ENCODE measurements at places on chromosomes 2 and 18. TPM values are rescaled to one million over a fixed set of nuclear protein-coding genes. Genes with fewer than 3 reads are reported as not detected.

DNA sequence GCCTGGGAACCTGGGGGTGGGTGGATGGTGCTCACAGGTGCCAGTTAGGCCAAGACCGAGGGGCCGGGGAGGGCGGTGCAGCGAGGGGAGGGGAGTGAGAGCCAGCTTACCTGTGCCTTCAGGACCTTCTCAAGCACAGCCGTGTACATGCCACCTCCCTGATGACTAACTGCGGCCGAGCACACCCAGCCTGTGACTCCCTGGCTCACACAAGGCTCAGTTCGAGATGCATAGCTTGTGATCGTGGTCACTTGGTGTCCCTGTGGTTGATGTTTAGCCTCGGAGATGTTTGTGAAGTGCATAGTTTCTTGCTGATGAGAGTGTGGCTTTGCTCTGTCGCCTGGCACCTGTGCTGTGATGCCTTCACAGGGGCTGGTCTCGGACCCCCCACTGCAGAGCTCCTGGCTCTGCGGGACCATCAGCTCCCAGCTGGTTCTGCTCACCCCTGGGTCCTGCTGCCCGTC, 84.5 kb upstream of the ODC1 start:
- DNase-seq: no peak

- no peak for DNase-seq
These were observed 18.1 kb upstream of the MAPRE3 start for GRCh38 chr2:26952374-26952773.

The LYG2 gene
- not detected for total RNA-seq

DNA sequence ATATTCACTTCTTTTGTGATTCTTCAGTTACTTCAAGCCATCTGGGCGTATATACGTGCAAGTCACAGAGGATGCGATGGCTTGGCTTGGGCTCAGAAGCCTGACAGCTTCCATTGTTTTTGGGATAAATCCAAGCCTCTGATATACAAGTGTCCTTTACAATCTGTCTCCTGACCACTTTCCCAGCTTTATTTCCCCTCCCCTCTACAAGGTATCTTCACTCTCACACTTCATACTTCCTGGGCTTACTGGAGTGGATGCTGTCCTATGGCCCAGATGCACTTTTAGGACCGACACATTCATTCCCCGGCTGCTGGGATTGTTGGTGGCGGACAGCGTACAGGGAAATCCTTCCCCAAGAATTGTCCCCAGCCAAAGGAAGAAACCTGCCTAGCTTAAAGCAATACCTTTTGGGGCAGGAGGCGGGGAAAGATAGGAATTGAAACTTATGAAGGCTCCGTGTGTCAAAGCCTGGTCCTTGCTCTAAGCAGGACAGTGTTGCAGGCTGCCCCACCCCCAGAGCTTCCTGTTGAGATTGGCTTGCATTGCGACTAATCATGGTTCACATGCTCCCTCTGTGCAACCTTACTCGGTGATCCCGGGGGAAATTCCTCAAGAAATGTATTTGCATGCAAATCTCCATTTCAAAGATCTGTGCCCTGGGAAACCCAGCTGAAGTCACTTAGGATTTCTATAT, 802.9 kb upstream of the ID2 start:
- DNase-seq: no peak

GRCh38 chr2:197893403-197894177, 89.2 kb downstream of the PLCL1 start:
- DNase-seq: no peak

The EML4 gene
- total RNA-seq: 95.8 TPM

- DNase-seq: no peak
These were observed 87.8 kb upstream of the UPP2 start for GRCh38 chr2:158013891-158014290.
